ENCODE measurements at places on chromosomes 4 and X.

DNA sequence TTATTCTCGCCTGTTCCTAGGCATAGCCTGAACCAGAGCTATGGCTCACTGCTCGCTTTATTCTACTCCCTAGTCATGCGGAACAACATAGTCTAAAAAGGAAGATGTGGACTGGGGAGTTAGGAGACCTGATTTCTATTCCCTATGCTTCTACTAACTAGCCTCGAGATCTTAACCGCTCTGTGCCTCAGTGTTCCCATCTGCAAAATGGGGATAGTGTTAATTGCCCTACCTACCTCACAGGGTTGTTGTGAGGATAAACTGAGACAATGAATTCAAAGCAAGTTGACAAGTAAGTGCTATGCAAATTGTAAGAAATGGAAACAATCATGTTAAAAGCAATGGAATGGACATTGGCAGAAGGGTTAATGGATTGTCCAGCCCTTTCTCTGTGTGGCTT lies 102.1 kb downstream of the AKAP4 start:
- DNase-seq = no peak

DNA sequence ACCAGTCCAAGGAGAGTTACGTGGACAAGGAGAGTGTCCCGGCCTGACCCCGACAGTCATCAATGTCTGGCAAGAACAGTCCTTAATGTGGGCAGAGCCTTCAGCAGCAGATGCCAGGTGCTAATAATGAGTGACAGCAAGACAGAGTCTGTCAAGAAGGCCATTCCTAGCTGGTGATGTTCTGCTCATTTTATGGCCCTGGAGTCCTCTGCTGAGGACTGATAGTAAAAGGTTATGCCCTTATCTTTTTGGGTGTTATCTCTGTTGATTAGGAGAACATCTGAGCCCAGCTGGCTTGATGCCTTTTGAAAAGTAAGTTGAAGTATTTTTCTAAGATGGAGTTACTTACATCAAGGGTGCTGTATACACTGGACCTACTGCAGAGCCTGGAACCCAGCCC lies 67.3 kb downstream of the SLC34A2 start:
- no peak for DNase-seq

- no peak for DNase-seq
Measured at GRCh38 chr4:114694770-114695169, 96.2 kb downstream of the UGT8 start.

- DNase-seq = no peak
Measured at GRCh38 chr4:1285790-1286553, 3.7 kb upstream of the MAEA start.

DNA sequence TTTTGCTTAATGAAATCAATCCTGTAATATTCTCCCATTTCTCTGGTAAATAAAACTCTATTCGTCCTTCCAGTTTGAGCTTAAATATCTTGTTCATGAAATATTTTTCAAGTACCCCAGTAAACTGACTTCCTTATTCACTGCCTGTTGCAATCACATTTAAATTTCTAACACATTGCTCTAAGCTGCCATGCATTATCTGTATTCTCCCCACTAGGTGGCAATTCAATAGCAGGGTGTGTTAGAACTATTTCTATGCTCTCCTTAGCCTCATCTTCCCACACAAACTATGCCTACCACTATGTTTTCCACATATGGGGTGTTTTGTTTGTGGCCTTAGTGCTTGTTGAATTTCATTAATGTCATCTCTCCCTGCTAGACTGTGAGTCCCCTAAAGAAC lies 377.1 kb upstream of the HS3ST1 start:
- DNase-seq = no peak

GRCh38 chrX:149717803-149718202 lies 5.9 kb downstream of the MAGEA11 start:
- DNase-seq = no peak

- no peak for DNase-seq
Measured at GRCh38 chr4:2060611-2061185, 1.6 kb downstream of the NAT8L start.

GRCh38 chr4:96131186-96131585 lies 291.3 kb downstream of the PDHA2 start:
- DNase-seq = no peak

GRCh38 chr4:38497121-38497520 lies 166.9 kb upstream of the KLF3 start:
- no peak for DNase-seq

GRCh38 chr4:119299260-119299671 lies 22.7 kb downstream of the FABP2 start:
- no peak for DNase-seq

DNA sequence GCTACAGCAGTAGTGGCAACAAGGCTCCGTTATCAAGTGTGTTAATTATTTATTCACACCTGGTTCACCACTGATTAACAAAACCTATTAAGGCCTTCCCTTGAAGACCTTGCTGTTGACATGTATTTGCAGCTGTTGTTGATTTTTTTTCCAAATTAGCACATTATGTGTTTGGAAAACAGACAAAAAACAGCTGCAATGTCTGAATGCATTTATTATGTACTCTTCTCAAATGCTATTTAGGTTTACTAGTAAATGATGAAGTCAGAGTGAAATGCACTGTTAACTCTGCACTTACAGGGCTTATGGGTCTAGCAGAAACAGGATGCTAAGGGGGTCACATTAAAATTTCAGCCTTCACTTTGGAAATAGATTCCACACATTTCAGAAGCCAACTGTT lies 99.5 kb upstream of the PCDH7 start:
- no peak for DNase-seq

- no peak for DNase-seq
Measured at GRCh38 chr4:97396097-97396496, 747.2 kb downstream of the STPG2 start.

- DNase-seq = no peak
Measured at GRCh38 chrX:38804682-38805431, 3.6 kb downstream of the MID1IP1 start.

DNA sequence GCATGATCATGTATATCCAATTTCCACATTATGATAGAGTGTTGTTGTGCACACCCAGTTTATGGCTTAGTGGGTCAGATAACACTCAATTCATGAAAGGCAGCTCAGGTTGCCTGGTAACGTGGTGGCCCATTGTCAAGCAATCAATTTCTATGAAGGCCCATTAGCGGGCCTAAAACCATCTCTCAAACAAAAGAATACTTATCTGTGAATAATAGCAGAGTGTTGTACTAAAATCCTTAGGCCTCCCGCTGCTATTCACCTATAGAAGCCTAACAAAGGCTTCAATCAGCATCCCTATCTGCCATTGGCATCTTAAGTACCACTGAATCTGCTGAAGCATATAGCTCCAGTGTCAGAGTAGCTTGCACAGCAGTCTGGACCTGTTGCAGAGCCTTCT lies 849.6 kb upstream of the POU3F4 start:
- no peak for DNase-seq

- DNase-seq = no peak
Measured at GRCh38 chr4:183436417-183436816, 8.0 kb upstream of the CDKN2AIP start.

- DNase-seq = no peak
Measured at GRCh38 chrX:68895341-68895755, 66.5 kb downstream of the EFNB1 start.

GRCh38 chrX:71953391-71953790 lies 42.7 kb downstream of the NHSL2 start:
- DNase-seq = no peak

- DNase-seq = no peak
Measured at GRCh38 chr4:16691450-16691849, 207.0 kb downstream of the LDB2 start.

DNA sequence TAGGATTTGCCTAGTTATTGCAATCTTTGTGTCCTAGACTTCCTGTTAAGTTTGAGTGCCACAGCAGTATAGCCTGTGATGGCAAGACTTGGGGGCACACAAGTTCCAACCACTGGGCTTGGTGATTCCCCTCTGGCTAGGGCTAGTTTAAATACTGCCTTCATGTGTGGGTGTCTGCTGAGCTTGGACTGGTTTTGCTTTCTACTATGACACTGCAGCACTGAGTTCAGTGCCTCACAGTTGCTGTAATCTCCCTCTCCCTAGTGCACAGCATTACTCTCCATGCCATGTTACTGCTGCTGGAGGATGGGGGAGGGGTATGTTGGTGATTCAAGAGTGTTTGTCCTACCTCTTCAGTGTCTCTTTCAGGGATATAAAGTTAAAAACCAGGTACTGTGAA lies 379.6 kb downstream of the IL15 start:
- no peak for DNase-seq

DNA sequence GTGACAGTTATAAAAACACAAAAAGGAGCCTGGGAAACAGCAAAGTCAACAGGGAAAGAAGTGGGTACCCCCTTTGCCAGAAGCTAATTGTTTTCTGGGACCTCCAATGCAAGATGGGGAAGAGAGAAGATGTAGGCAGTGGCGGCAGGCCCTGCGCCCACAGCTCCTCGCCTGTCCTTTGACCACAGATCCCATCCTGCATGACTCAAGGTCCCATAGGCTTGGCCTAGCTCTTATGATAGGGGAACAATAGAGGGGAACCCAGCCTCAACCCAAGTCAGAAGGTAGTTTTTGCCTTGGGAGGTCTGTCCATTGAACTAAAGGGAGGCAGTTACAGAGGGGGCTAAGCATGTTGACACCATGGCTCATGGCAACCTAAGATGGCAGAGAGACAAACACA lies 14.2 kb downstream of the ZMYM3 start:
- DNase-seq = no peak

DNA sequence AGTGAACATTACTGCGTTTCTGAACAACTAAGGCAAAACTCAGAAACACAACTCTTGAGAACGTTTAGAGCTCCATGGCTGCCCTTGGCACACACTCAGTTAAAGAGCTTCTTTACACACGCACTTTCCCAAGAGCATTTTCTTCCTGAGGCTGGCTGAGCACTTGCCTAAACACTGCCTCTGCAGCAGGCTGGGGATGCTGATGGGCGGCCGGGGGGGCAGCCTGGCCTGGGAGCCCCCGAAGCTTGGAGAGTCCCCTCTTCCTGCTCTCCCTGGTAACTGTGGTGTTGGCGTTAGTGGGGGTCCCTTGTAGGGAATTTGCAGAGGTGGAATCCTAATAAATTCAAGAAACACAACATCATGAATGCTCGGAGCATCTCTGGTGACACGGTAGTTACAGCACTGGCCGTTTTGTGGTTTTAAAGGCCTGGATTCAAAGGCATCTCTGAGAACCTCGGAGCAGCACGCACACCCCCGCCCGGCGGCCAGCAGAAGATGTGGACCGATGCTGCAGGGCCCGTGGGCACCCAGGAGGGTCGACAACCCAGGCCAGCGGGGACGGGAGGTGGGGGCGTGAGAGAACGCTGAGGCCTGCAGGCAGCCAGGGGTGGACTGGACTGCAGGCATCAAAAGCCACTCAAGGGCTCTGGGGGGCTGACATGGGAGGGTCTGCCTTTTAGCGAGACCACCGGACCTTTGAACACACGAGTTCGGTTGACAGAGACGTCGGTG lies 45.4 kb downstream of the FGFRL1 start:
- DNase-seq = no peak

All from activated T-cell treated with anti-CD3 and anti-CD28 coated beads for 4 hours (primary cell).